ENCODE measurements at places on chromosomes 5 and 9.

DNA sequence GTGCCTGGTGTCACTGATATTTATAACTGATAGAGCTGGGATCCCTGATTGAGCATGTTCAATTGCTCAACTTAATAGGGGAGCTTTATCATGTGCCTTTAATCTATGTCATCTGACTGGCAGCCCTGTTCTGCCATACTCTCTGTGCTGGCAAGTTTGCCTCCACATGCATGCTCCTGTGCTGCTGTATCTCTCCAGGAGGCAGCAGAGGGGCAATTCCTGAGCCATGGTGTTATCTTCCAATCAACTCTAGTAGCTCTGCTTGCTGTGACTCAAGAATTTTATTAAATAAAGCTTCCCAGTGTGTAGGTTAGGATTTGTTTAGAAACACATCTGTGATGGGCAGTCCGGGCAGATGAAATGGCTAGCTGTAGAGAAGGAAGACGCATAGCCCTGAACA, 642.0 kb downstream of the KIF4B start:
- DNase-seq: no peak

- no peak for DNase-seq
Observed at GRCh38 chr9:70374962-70375618, 39.4 kb downstream of the KLF9 start.

- DNase-seq: no peak
Observed at GRCh38 chr9:122151267-122151828, 8.2 kb downstream of the NDUFA8 start.

DNA sequence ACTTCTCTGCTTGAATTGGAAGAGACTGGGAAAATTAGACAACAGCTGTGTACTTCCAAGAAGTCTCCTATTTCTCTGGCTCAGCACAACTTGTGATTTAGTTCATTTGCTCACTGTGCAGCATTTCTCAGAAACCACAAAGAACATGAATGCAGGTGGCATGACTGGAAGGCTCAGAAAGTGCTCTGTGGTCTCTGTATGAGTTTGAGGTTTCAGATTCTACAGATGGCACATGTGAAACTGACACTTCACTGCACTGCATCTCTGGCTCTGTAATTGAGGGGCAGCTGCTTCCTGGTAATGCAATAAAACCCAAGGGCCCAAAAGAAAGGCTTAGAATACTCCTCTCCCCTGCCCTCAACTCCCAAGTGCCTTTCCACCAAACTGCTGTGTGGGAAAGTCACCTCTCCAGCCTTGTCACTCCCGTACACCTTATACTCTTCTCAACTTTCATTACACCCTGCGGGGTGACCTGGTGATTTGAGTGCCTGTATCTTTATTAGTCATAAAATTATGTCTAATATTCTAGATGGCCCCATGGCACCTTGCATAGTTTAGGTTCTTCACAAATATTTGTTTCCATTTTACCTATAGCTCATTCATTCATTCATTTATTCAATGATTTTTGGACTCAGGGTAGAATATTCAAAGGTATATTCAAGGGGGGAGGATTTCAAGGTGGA, 82.5 kb downstream of the ESM1 start:
- no peak for DNase-seq

DNA sequence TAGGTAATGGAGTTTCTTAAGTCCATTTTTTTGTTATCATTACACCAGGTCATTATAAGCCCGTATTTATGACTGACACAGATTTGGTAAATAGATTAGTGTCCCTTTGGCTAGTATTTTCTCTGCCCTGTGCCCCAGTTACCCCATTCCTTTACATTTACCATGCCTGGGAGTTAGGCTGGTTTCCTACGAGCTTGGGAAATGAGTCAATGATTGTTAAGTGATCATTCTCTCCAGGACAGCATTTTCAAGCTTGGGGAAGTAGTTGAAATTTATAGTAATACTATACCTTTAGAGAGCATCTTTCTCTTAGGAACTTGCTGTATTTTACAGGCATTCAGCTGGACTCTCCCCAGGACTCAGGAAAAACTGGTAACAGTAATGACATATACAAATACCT, 573.1 kb downstream of the TLE4 start:
- no peak for DNase-seq

GRCh38 chr9:78967596-78968217, 604.1 kb upstream of the TLE4 start:
- no peak for DNase-seq

DNA sequence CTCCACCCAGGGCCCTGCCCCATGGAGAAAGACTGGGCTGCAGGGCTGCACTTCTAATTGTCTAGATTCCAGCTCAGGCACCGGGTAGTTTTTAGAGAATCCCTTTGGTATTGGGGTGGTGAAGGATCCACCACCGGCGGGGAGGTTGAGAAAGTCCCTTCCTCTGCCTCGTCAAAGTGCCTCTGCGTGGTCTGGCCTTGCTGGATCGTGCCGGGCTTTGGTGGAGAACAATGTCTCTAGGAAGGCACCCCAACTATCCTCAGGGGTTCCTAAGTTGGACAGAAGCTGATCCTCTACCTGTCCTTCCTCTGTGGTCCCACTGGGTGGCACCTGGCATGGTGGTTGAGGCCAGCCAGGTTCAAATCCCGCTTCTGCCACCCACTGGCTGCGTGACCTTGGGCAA, 7.3 kb upstream of the AMBP start:
- no peak for DNase-seq

- DNase-seq: no peak
Observed at GRCh38 chr5:15236911-15237508, 263.0 kb upstream of the FBXL7 start.

DNA sequence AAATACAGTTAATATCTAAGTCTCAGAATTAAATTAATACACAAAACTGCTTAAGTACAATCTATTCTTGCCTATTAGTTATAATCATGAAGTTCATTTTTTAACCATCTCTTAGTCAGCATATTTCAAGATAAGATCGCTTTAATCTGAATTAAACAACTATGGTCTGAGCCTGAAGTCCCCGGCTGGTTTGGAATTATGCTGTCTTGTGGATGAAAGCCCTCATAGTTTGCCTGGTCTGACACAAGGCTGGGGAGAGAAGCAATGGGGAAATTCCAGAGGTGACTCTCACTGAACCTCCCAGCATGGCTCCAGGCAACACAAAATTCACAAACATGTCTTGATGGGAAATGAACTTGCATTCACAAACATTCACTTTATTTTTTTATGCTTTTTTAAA, 28.0 kb upstream of the GRAMD2B start:
- no peak for DNase-seq

DNA sequence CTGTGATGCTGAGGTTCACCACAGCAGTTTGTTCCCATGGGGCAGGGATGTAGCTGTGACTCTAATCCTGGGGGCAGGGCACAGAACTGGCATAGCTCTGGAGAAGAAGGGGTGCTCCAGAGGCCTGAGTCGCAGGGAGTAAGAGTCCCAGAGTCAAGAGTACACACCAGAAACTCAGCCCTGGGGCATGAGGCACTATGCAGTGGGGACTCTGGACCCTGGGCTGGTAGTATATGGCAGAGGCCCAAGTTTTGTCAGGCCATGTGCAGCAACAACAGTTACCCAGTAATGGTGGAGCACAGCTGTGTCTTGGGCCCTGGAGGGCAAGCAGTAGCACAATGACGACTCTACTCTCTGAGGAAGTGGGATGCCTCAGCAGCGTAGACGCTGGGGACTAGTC, 42.9 kb downstream of the TMEM38B start:
- DNase-seq: no peak

DNA sequence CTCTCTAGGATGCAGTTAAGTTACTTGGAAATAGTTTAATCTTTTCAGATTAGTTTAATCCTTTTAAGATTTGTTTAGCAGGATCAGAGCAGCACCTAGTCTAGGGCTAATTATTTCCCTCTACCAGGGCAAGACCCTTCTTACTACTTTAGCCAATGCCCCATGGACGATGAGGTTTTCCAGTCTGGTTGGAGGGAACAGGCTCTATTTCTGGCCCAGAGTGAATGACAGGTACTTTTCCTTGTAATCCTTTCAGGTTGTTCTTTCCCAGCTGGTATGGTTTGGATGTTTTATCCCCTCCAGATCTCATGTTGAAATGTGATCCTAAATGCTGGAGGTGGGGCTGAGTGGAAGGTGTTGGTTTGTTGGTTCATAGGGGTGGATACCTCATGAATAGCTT, 27.2 kb downstream of the PTTG1 start:
- DNase-seq: no peak

GRCh38 chr9:25716220-25716872, 38.1 kb upstream of the TUSC1 start:
- no peak for DNase-seq

GRCh38 chr9:108275906-108276305, 579.9 kb downstream of the ACTL7B start:
- DNase-seq: no peak

DNA sequence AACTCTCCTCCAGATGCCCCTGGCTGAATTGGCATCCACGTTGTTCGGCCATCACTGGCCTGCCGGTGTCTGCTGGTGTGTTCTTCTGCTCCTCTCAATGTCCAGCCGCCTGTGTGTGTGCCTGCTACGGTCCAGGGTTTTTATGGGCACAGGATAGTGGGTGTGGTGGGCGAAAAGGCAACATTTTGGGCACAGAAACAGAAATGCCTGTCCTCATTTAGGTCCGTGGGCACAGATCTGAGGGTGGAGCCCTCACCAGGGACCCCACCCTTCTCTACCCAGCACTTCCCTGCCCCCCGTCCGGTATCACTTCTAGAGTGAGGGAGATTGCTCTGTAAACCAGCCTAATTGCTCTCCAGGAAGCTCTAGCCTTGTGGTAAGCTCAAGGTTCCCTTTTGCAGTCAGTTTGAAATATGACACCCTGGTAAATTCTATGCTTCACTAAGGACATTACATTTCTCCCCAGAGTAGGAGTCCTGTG, 410.1 kb downstream of the MAT2B start:
- no peak for DNase-seq

- DNase-seq: no peak
Observed at GRCh38 chr9:130948266-130948665, 9.2 kb upstream of the FIBCD1 start.

GRCh38 chr5:77748160-77748559, 28.0 kb downstream of the TBCA start:
- DNase-seq: no peak
